ENCODE measurements at places on chromosomes 13 and 19.

DNA sequence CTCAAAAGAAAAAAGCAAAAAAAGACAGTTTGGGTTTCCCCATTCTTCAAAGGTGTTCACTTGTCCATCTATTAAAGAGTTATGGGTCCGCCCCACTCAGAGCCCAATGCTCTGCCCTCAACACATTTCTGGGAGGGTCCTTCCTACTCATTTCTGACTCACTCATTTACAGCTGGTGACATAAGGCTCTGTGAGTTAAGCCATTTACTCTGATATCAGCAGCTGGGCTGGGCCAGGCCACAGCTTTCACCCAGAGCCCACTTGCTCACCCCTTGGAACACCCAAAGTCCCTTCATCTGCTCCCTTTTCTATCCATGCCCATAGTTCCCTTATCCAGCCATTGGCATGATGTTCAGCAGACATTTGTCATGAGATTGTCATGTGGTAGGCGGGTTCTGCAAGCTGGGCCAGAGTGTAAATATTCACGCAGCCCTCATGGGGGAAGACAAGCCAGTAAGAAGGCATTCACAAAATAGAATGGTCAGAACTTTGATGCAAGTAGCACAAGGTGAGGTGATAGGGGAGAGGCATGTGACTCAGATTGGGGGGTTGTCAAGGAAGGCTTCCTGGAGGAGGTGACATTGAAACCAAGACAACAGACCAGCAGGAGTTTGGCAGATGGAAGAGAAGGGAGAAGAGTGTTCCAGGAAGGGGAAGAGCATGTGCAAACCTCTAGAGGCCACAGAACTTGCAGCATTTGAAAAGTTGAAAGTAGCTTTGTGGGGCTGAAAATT, 5.9 kb downstream of the MAST1 start:
- no peak for DNase-seq

- DNase-seq: no peak
Measured at GRCh38 chr13:50014386-50014785, 858 bp upstream of the KCNRG start.

DNA sequence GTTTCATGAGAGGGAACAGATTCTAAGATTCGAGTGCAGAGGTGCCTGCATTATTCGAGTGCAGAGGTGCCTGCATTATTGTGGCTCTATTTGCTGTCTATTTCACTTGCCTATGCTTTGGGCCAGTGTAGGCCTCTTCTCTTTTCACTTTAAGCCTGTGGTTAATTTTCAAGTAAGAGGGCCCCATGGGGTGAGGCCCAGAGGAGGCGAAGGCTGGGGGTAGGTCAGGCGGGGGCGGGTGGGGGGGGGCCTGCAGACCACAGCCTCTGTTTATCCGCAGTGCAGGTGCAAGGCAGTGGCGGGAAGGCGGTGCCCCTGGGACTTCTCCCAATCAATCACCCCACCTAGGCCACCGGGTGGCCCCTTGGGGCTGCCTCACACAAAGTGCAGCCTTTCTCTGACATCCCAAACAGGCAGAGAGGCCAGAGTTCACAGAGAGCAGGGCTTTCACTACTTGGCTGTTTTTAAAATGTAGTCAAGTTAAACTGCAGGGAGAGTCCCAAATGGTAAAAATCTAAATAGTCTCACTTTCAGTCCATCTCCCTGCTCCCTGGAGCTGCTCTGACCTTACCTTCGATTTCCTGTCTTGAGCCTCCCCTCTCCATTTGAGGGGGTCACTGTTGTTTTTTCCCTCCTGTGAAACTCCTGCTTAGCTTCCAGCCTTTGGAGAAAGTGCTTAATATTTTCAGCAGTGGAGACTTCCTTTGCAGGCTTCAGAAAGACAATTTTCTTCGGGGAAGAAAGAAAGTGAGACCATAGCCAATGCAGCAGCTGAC, 249.0 kb downstream of the DLEU7 start:
- DNase-seq: no peak

DNA sequence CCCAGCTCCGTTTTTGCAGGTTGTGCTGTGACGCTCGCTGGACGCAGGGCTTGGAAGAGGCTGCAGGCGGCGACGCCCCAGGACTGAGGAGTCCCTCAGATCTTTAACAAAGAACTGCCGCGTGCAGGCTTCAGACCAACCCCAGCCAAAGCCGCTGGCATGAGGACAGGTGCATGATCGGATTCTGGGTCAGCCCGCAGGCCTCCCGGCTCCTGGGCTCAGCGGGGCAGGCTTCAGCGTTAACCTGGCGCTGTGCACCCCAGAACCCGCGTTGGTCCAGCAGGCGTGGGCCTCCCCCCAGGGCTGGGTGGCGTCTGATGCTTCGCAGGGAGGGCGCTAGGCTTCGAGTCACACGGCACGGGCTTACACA, 920 bp upstream of the TIMM13 start:
- no peak for DNase-seq

Data from T-cell (primary cell).